ENCODE measurements at places on chromosomes 11 and 22.
A peak's percentile ranks its signal among the peaks of the same experiment; 100 is the strongest.

GRCh38 chr22:22450343-22450839, 58.2 kb downstream of the ZNF280B start:
- DNase-seq: peak; percentile 80

- DNase-seq: no peak
Observed at GRCh38 chr22:23375031-23375827, 194.9 kb downstream of the BCR start.

GRCh38 chr11:134498326-134499139, 86.5 kb upstream of the B3GAT1 start:
- no peak for DNase-seq

- no peak for DNase-seq
Observed at GRCh38 chr22:30887453-30887852, 81.1 kb downstream of the MORC2 start.

DNA sequence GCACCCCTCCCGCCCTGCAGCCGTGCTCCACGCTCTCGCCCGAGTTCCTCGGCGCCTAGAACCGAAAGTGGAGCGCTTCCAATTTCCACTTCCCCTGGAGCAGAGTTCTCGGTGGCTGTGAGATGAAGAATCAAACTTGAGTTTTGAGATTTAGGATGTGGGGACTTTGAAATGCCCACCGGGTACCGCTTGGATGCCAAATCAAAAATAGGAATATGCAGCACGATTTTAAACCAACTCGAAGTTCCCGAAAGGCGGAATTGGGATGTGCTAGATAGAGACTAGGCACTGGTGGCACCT, 569 bp downstream of the POLA2 start:
- peak; percentile 63 for DNase-seq

DNA sequence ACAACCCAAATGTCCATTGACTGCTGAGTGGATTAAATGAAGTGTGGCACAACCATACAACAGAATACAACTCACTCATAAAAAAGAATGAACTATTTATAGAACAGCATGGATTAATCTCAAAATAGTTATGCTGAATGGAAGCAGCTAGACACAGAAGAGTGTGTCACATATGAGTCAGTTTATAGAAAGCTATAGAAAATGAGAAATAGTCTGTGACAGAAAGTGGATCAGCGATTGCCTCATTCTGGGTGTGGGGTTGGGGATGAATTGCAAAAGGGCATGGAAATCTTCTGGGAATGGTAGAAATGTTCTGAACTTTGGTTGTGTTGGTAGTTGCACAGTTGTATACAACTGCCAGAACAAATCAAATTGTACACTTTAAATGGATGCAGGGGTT, 37.4 kb downstream of the PRR5L start:
- DNase-seq: no peak

GRCh38 chr11:124915541-124916369, 3.3 kb upstream of the HEPN1 start:
- DNase-seq: no peak

GRCh38 chr22:35376728-35377472, 4.0 kb upstream of the HMOX1 start:
- DNase-seq: peak; percentile 96

- DNase-seq: no peak
Observed at GRCh38 chr11:19458721-19459120, 218.0 kb upstream of the E2F8 start.
